ENCODE measurements at places on chromosomes 13 and 19. TPM values are rescaled to one million over a fixed set of nuclear protein-coding genes. Genes with fewer than 3 reads are reported as not detected.

Gene DHX34
- total RNA-seq: 5.9 TPM

Gene TNFRSF19
- 3.3 TPM for total RNA-seq

Gene SLC25A41
- 0.16 TPM for total RNA-seq

Gene RDH8
- total RNA-seq: not detected

Gene ZNF776
- total RNA-seq: 4.4 TPM

Gene ZNF442
- total RNA-seq: 1.7 TPM

Gene BRSK1
- 0.60 TPM for total RNA-seq

Gene SLC7A10
- total RNA-seq: not detected

Gene DKKL1
- total RNA-seq: 0.46 TPM

Gene NEK5
- 0.50 TPM for total RNA-seq

Gene METTL21C
- total RNA-seq: not detected

Gene C2CD4C
- 0.49 TPM for total RNA-seq

Gene CABP5
- not detected for total RNA-seq

Gene OVOL3
- not detected for total RNA-seq

Gene LAIR1
- 6.5 TPM for total RNA-seq

Gene RASAL3
- 2.4 TPM for total RNA-seq

Gene CLN5
- total RNA-seq: 24.3 TPM

Gene CGB5
- total RNA-seq: not detected

Gene ZNF844
- total RNA-seq: 4.4 TPM

Gene ZNF83
- 13.7 TPM for total RNA-seq

Gene LHB
- 0.98 TPM for total RNA-seq
